ENCODE measurements at places on chromosomes 4 and X.

GRCh38 chr4:140448162-140448561 lies 20.7 kb upstream of the CLGN start:
- DNase-seq = no peak

DNA sequence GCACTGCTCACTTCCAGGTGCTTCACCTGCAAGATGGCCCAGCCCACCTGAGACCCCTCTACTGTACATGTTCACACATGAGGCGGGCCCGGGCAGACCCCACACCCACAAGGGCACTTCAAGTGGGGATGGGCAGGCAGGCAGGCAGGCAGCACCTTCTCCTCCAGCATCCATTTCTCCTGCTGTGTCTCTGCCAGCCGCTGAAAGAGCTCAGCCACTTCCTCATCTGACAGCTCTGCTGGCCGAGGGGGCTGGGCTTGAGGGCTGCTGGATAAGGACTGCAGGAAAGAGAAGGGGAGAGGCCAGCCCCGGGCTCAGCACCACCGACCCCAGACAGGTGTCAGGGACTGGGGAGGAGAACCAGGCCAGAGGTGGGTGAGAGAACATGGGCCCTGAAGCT lies 4.4 kb upstream of the KCND1 start:
- DNase-seq = no peak

GRCh38 chrX:26925088-26925487 lies 538.1 kb downstream of the PPP4R3C start:
- DNase-seq = no peak

DNA sequence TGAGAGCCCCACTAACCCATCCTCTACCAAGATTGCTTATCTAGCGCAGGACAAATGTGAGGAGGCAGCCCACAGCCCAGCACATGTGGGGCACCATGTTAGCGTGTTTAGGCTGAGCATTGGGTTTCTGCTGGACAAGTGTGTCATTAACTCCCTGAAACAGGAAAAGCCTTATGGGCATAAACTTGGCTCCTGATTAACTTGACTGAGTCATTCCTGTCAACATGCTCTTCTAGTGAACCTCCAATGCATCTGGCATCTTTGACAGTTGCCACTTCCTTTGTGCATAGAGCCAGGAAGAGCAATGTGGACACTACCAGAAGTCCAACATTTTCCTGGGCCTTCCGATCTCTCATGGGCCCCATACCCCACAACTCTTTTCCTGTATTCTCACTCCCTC lies 2.5 kb downstream of the SPIN2A start:
- DNase-seq = no peak

DNA sequence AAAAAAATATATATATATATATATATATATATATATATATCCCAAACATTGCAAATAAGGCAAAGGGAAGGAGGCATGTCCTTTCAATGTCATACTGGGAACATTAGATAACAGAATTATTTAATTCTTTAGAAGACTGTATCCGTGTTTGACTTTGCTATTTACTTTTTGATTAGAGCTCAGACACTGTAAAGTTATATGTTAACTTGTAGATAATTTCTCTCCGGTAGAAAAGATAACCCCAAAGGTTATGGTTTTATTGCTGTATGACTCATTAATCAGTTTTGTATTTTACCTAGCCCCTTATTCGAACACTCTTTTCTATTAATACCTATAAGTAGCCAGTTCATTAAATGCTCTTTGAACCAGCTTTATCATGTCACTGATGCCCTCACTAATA lies 150.6 kb upstream of the DUSP21 start:
- DNase-seq = no peak

GRCh38 chr4:7190278-7190594 lies 2.1 kb upstream of the SORCS2 start:
- DNase-seq = no peak

- DNase-seq = no peak
These were observed 705.1 kb downstream of the CENPC start for GRCh38 chr4:66840178-66840577.

DNA sequence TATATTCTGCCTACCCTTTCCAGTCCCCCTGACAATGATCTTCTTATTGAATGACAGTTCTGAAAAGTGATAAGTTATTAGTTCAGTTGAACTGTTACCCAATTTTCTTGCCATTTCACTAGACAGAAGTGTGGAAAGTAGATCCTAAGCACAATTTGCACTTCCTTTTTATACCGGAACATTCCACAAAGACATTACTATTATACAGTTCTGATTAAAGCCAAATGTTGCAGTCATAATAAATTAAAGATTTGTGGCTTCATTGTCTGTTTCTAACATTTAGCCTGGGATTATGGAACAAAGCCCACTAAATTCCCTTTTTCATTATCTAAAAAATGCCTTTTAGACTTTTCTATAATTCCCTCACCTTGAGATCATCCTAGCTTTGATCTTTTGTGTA lies 13.8 kb downstream of the SH3BGRL start:
- no peak for DNase-seq

- DNase-seq = peak; percentile 74
These were observed 53.5 kb downstream of the PLAC1 start for GRCh38 chrX:134604701-134605311.

DNA sequence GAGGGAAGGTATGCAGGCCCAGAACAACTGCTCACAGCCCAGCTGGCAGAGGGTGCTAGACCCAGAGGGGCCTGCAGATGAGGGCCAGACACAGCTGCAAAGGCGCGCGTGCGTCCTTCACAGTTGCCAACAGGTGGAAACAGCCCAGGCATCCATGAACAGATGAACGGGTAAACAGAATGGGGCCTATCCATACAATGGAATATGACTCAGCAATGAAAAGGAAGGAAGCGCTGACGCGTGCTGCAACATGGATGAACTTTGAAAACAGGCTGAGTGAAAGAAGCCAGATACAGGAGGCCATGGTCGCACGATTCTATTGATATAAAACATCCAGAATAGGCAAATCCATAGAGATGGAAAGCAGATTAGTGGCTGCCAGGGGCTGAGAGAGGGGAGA lies 83.1 kb upstream of the DDX3X start:
- DNase-seq = no peak

DNA sequence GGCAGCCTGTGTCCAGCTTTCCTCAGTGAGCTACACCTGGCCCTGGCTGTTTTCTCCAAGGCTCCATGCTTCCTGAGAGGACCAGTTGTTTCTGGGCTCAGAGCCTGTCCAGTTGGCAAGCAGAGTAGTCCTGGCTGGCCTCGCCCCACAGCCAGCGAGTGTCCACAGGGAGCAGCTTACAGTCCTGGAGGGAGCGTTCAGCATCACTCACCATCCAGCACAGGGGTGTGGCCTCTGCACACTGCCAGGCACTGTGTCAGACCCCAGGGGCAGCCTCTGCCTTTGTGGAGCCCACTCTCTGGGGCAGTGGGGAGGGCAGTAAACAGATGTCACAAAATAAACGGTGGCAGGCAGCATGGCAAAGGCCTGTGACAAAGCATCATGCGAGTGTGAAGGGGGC lies 23.9 kb downstream of the EVC start:
- DNase-seq = no peak

DNA sequence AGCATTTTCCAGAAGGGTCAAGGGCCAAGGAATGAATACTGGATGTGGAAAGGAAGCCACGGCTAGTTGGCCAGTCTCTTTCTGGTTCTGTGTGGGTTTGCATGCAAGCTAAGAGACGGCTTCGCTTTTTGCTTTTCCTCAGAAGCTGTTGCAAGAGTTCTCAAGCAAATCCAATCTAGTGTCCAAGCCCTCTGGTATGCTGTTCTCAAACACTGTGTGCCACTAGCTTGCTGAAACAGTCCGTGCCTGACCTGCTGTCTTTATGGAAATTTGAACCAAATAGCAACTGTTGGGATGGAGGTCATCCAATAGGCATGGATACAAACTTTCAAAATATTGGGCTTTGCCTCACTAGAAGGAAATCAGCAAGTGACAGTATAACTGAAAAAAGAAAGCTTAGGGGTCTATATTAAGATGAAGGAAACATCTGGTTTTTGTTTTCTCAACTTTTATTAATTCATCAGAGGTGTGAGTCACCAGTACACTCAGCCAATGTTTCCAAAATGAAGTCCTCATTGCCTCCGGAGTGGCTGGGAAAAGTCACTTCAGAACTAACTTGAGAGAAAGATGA lies 70.5 kb downstream of the SLC9A6 start:
- no peak for DNase-seq

DNA sequence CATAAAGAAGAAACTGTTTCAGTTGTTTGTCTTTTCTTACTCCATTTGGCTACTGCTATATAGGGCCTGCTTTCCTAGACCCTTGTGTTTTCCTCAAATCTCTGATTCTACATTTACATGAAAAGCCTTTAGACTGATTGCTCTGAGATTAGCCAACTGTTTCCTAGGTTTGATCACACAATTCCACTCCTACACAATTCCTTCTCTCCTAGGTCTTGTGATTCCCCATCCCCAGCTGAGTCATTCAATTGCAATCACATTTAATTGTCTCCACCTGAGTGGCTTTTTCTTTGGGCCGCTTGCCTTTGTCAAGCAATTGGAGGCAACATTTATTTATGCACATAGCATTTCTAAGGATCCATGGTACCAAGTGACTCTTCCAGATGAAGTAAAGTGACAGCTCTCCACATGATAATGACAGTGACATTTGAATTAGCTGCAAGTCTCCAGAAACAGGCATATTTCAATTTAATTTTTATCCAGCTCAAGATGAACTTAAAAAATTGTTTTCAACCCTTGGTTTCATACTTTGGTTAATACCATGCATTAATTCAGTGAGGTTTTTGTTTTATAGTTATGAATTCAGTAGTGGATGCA lies 35.8 kb downstream of the ATXN3L start:
- DNase-seq = peak; percentile 50

GRCh38 chr4:74632634-74633033 lies 161.7 kb downstream of the BTC start:
- DNase-seq = peak; percentile 50

- DNase-seq = no peak
These were observed 328.0 kb downstream of the RAPGEF2 start for GRCh38 chr4:159430896-159431295.

DNA sequence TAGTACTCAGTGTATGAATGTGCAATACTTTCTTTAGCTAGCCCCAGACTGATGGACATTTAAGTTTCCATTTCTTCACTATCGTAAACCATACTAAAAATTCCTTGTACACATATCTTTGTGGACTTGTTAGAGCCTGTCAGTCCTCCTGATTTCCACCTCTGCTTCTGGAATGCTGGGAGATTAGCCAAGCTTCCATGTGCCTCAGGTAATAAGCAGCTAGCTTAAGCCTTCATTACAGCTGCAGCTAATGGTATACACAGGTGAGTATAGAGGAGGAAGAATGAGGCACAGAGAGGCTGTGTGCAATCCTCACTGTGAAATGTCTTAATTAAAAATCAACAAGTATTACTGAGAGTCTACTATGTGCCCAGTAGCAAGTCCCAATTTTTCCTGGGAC lies 9.8 kb downstream of the SMIM9 start:
- no peak for DNase-seq

- DNase-seq = no peak
These were observed 3.4 kb upstream of the RRAGB start for GRCh38 chrX:55714161-55714560.

DNA sequence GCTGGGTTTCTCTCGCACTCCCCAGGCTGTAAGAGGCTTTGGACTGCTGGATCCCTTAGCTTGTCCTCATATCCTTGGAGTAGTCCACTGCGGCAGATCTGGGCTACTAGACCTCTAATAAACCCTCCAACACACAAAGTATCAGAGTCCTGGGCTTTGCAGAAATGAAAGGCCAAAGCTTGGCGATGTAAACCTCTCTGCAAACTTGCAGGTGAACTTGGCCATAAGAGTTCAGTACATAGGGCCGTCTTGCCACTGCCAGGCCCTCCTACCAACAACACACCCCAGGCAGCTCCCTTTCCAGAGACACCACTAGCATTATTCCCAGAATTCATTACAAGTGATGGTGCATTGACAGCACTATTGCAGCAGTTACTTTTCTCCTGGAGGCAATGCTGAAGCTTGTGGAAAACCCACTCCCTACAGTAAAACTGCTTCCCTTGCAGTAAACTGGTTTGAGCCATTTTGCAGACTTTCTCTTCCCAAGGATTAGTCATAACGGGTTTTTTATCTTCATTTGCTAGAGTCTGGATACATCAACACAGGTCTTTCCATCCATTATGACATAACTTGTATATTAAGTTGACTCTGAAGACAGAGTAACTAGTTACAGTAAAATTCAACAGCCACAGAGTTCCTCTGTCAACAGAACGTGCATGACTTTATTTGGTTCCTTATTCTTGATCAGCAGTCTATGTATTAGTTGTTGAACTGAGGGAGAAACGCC lies 2.4 kb downstream of the ANKRD50 start:
- DNase-seq = peak; percentile 57

- no peak for DNase-seq
These were observed 1509.6 kb downstream of the ADGRL3 start for GRCh38 chr4:62709618-62710252.

- DNase-seq = no peak
These were observed 24.7 kb upstream of the BCOR start for GRCh38 chrX:40122487-40122886.

- DNase-seq = peak; percentile 8
These were observed 42.4 kb downstream of the N4BP2 start for GRCh38 chr4:40099010-40099409.

DNA sequence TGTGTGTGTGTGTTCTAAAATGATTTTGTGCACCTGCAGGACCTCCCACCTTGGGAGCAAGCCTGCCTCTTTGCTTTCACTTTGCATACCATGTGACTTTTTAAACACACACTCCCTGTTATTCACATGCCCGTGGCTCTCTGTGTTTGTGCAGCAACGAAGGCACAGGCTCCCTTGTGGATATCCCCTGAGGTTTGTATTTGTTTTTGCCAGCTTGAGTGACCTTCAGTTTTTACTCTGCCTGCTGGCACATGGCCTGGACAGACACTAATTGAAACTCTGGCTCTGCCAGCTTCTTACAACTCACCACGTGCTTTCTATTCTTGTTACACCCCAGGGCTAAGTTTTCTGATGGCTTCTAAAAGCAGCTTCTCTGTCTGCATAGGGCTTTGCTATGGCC lies 885.8 kb downstream of the SH3BGRL start:
- DNase-seq = no peak

DNA sequence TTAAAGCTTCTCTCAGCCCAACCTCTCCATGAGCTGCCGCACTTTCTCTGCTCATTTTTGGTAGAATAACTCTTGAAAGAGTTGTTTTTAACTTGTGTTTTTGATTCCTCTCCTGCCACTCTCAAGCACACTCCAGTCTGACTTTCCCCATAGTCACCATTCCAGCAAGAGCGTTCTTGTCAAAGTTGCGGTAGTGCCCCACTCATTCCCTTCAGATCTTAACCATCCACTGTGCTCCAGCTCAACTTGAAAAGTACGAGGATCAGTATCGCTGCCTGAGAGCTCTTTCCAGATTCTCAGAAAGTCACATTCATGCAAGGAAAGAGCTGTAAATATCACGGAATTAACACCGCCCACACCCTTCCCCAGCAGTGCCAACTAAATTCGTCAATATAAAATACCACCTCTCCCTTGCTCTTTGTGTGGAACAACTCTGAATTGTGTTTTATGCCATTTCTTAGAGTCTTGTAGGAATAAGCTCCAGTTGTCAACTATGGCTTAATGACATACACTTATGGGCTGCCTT lies 59.7 kb upstream of the IL15 start:
- no peak for DNase-seq

GRCh38 chrX:20139966-20140365 lies 1.7 kb downstream of the EIF1AX start:
- DNase-seq = peak; percentile 11

- no peak for DNase-seq
These were observed 5.2 kb downstream of the LDB2 start for GRCh38 chr4:16893141-16893651.
